Urothelium cell line (cell line): ENCODE measurements at places on chromosomes 7 and 10.

- DNase-seq = no peak
Measured at GRCh38 chr7:13072014-13072413, 384.6 kb downstream of the ARL4A start.

- DNase-seq = no peak
Measured at GRCh38 chr7:92325858-92326257, 80.1 kb downstream of the ANKIB1 start.

GRCh38 chr7:77327932-77328628 is 88.1 kb downstream of the GSAP start:
- no peak for DNase-seq

- no peak for DNase-seq
Measured at GRCh38 chr7:36127075-36127740, 25.8 kb upstream of the EEPD1 start.
